ENCODE measurements at places on chromosomes 12 and 14.

DNA sequence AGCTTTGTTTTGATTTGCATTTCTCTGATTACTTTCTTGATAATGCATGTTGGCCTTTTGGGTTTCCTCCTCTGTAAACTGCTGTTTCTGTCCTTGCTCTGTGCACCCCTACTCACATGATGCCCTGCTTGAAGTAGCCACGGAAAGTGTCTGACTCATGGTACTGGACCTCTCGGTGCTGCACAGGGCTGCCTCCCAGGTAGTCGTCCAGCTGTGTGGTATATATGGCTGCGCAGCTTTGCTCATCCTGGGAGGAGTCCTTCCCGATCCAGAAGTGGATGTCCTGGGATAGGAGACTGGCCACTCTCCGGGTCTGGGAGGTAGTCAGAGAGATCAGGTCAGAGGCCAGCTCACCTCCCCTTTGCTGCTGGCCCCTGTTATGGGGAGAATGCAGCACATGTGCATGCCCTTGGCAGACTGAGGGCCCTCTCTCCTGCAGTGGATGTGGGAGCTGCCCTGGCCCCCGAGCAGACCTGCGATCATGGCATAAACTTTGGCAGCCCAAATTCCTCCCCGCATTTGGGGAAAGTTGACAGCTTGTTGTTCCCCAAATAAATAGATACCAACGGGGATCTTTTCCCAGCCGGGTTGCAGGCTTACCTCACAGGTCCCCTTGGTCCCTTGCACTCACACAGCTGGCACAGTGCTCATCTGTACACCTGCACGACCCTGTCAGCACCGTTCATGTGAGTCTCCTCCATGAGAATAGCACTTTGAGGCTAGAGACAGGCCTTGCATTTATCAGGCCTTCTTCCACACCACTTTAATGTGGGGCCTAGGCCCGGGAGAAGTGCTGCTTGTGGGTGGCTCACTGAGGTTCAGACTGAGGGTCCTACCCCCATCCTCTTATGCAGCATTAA is 5.2 kb downstream of the AVIL start:
- DNase-seq = no peak

- DNase-seq = no peak
Measured at GRCh38 chr12:132245521-132246101, 83.8 kb downstream of the GALNT9 start.

GRCh38 chr12:39386335-39386734 is 56.6 kb downstream of the KIF21A start:
- DNase-seq = no peak

GRCh38 chr12:111767362-111768158 is 827 bp downstream of the ALDH2 start:
- DNase-seq = no peak

GRCh38 chr12:27572486-27573255 is 48.7 kb downstream of the PPFIBP1 start:
- no peak for DNase-seq

DNA sequence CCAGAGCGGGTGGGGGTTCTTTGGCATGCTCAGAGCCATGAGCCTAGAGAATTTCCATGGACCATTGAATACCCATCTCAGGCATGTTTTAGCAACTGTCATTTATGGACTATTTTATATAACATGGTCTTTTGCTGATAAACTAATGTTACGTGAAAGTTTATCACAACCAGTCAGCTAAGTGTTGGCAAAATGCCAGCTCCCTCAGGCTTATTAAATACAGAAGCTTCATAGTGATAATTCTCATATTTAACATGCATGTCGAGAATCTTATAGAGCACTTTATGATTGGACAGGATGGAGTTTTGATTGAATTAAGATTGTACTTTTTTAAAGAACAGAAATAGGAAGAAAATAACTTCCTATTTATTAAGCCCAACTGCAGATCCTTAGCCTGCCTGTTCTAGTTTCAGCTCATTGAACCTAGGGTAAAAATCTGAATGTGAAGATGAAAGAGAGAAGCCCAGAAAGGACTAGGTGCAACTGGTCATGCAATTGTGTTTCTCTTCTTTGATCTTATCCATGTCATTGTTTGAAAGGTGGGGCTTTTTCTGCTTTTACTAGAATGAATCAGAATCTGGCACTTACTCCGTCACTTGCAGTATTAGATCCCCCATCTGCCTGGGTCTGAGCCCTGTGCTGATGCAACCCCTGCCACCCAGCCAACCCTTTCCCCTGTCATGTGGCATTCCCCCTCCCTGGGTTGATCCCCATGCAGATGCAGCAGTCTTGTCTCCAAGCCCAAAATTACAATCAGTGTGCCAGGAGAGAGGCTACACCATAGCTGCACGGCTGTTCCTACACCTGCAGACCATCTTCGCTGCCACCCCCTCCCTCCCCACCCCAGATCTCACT is 134.6 kb upstream of the EVL start:
- no peak for DNase-seq

GRCh38 chr12:31923063-31923412 is 36.2 kb upstream of the RESF1 start:
- DNase-seq = no peak

DNA sequence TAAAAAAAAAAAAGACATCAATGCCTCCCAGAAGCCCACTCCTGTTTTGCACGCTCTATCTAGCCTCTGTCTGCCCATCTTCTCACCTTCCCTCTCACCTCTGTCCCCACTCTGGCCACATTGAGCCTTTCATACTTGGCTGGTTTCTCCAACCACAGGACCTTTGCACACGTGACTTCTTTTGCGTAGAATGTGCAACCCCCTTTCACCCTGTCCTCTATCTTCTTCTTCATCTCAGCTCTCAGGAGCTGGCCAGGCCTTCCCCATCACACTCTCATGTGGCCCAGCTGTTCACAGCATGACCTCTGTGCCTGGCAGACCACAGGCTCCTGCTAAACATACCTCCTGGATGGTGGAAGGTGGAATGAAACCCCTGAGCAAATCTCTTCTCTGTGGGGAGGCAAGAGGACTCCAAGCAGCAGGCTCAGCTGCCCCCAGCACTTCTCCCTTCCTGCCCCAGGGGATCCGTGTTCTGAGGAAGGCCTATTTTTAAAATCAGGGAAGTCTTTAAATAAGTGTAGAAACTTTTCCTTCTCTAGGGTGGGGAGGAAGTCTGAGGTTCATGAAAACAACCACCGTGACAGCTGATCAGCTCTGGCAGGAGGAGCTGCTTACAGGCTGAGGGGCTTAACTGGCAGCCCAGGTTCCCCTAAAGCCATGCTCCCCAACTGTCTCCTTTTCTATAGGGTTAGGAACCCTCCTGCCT is 11.6 kb downstream of the HVCN1 start:
- DNase-seq = no peak

DNA sequence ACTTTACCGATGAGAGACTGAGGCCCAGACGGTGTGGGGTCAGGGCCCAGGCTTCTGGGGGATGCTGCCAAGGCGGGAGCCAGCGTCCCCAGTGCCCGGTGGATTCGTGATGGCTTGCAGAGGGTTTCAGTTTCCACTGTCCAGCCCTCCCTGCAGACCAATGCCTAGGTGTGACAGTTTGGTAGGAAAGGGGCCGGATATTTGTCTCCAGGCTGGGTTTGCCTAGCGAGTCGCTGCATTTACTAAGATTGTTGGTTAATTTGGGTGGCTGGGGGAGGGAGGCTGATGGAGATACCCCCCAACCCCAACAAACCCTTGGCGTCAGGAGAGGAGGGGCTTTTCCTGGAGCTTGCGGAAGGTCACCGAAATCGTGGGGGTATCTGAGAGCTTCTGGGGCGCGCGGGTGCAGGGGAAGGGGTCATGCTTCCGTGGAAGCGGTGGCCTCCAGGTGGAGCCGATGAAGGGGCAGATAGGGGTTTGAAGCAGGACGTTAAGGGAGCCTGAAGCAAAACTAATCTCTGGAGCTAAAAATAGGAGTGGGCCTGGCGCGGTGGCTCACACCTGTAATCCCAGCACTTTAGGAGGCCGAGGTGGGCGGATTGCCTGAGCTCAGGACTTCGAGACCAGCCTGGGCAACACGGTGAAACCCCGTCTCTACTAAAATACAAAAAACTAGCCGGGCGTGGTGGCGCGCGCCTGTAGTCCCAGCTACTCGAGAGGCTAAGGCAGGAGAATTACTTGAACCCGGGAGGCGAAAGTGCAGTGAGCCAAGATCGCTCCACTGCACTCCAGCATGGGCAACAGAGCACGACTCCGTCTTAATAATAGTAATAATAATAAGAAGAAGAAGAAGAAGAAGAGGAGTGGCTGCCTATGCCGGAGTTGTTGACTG is 1.1 kb upstream of the CDC42BPB start:
- no peak for DNase-seq

DNA sequence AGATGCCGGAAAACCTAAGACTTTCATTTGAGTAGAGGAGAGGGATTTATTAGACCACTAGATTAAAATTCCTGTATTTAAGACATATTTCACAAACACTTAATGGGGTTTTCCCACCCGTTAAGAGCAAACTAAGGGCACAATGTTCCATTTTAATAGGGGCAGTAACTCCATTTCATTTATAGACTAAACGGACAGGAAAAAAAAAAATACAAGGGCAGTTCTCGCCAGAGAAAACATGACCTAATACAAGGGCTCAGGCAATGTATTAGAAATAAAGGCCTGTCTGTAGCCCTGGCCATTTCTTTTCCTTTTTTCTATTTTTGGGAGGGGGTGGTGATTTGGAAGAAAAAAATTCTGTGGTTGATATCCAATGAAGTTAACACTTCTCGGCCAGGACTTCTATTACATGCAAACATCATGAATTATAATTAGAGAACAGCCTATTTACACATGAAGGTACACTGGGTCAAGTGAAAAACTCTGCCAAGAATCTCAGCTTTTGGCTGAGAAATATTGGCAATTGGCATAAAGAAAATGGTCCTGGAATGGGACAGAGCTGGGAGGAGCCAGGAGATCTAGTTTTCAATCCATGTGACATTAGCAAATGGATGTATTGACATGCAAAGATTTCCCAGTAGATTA is 641.1 kb upstream of the TBX3 start:
- no peak for DNase-seq

GRCh38 chr12:105420046-105420445 is 89.6 kb downstream of the C12orf75 start:
- DNase-seq = no peak

GRCh38 chr12:75548879-75549278 is 37.5 kb upstream of the KRR1 start:
- no peak for DNase-seq

DNA sequence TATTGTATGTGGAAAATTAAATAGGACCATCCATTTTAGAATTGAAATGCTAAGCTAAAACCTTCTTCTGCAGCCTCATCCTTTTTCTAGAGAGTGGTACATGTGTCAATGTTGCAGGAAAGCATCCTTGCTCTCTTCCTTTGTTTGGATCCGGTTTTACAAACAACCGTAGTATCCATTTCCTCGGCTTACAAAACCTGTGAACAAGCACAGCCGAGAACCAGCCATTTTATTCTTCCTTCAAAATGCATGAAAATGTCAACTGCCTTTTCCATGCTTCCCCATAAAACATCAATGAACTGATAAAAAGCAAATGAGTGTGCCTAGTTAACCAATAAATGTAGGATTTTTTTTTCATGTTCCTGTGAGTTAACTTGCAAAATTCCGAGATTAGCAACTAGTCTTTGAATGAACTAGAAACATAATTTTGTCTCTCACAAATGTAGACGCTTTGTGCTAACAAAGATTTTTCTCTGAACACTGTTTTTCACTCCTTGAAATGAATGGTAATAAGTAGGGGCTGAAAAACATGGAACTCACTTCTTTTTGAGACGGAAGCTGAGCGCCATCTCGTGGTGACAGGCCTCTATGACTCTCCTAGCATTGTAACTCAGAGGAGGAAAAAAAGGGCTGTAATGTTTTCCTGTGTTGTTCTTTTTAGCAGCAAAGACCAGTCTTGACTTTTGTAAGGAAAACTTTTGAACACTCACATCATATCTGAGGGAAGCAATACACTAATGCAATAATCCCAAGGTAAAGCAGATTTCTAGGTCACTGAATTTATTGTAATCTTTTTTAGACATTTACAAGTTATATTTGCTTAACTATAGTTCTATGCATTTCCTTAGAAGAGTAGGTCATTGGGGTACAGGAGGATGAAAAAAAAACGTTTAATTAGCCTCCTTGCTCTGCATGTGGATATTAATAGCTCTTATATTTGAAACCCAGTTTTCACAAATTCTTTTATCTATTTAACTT is 157.4 kb upstream of the FOXG1 start:
- DNase-seq = no peak

DNA sequence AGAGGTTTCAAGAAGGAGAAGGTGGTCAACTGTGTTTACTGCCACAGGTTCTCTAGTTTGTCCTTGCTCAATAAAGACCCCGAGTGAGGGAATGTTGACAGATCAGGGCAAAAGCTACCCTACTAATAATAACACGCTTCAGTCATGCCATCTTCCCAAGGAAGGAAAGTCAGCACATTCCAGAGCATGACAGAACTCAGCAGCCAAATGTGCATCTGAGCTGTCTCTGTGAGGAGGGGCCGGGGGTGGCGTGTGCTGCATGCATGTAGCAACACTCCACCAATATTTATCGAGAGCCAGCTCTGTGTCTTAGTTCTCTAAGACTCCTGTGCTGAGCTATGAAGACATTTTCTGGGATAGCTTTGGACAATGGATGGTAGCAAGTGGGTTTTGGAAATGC is 260.4 kb downstream of the DPF3 start:
- no peak for DNase-seq
